A549 (cell line): ENCODE measurements at places on chromosomes 5 and 9.

DNA sequence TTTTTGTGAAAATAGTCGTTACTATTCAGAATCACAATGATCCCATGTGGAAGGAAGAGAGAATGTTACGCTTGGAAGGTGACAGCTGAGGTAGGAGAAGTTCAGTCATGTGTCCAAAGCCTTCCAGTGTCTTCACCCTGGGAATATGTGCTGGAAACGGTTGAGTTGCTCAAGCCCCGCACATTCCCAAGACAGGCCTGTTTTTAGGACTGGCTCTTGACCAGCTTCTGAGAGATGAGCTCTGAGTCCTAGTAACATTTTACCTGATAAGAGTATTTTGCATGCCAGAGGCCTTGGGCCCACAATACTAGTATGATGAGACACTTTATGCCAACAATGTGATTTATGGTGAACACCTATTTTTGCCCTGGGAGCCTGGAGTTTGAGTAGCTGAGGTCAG lies 101.7 kb downstream of the LMNB1 start:
- no peak for DNase-seq

DNA sequence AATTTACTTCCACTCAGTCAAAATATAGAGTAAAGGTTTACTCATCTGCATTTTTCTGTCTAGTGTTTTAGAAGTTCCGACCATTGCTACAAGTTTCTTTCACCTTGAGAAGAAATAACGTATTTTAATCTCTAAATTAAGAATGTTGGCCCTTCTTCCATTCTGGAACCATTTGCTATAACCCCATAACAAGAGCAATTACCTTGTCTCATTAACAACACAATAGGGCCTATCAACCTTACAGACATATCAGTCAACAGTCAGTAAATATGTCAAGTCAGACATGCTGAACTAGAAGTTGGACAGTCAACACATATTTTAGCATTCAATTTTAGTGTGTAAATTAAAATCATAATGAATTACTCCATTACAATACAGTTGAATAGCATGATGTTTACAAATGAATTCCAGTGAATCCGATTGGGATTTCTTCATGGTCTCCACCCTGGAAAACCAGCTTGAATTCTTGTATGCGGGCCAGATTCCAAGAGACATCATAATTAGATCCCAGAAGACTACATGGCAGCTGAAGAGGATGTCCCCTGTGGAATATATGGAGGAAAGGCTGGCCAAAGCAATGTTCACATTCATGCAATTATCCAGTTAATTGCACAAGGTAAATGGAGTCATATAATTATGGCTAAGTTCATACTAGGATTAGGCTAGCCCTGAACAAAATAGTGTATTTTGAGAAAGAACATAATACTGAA lies 196.2 kb upstream of the TARS1 start:
- no peak for DNase-seq

GRCh38 chr9:123941524-123942070 lies 11.7 kb upstream of the DENND1A start:
- no peak for DNase-seq

GRCh38 chr5:169635936-169636335 lies 1.1 kb upstream of the DOCK2 start:
- no peak for DNase-seq

DNA sequence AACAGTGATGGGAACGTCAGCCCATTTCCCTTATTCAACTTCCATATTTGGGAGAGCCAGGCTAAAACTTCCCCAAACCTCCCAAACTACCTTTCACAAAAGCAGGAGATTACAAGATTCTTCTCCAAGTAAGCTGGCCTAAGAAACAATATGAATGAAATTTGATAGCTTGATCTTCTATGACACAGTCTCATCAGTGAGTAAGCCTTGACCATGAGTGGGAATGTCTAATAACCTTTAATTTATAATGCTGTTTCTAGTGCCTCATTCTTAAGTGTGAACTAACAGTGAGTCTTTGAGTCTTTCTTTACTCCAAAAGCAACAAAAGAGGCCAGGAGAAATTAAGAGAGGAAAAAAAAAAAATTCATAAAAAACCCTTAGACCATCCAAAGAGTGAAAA lies 1379.9 kb downstream of the EFNA5 start:
- DNase-seq, result no peak

- no peak for DNase-seq
These were observed 106.0 kb upstream of the CACNA1B start for GRCh38 chr9:137771580-137771979.

DNA sequence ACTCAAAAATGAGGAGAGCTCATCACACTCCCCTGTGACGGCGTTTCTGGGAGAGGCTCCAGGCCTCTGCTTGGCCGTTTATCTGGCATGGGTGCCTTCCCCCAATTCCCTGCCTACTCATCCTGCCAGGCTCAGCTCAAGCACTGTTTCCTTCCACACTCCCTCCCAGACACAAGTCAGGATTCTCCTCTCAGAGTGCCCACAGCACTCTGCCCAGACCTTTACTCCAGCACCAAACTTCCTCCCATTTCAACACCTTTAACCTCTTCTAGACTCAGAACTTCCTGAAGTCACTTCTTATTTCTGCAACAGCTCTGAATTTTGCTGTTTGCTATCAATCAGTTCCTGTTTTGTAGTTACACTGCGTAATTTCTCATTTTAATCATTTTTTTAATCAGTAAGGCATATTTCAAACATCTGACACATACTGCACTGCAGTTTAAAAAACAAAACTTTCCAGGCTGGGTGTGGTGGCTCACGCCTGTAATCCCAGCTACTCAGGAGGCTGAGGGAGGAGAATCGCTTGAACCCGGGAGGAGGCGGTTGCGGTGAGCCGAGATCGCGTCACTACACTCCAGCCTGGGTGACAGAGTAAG lies 16.0 kb downstream of the TRMO start:
- DNase-seq, result no peak

GRCh38 chr5:112584781-112585180 lies 152.9 kb upstream of the APC start:
- DNase-seq, result no peak

- DNase-seq, result no peak
These were observed 40.9 kb downstream of the SEC61B start for GRCh38 chr9:99262949-99263418.

GRCh38 chr9:745761-746380 lies 95.6 kb upstream of the DMRT1 start:
- no peak for DNase-seq

DNA sequence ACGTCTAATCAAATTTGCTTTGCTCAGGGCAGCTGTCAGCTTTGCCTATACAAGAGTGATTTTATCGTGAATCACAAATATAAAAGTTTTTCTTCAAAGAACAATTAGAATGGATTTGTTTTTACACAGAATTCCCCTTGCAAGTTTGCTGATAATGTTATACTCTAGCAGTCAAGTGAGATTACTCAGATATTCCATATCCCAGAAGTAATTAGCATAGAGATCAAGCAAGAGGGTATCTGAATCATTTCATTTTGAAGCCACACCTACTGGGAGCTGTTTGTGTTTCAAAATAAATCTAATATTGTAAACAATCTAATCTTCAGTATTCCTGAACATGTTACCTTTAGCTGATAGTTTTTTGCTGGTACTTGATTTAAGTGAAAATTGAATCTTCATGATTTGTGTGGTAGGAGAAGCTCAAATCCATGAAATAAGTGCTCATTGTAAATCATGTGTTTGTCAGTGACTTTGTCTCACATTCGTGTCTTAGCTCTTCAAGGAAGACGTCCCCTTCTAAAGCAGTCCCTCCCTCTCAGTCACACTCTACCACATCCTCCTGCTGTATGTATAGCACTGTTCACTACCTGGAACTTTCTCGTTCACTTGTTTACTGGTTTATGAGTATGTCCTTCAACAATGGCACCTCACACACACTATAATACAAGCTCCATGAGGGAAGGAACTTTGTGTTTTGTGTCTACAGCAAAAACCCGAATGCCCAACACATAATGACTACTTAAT lies 3.3 kb upstream of the TTC39B start:
- no peak for DNase-seq

DNA sequence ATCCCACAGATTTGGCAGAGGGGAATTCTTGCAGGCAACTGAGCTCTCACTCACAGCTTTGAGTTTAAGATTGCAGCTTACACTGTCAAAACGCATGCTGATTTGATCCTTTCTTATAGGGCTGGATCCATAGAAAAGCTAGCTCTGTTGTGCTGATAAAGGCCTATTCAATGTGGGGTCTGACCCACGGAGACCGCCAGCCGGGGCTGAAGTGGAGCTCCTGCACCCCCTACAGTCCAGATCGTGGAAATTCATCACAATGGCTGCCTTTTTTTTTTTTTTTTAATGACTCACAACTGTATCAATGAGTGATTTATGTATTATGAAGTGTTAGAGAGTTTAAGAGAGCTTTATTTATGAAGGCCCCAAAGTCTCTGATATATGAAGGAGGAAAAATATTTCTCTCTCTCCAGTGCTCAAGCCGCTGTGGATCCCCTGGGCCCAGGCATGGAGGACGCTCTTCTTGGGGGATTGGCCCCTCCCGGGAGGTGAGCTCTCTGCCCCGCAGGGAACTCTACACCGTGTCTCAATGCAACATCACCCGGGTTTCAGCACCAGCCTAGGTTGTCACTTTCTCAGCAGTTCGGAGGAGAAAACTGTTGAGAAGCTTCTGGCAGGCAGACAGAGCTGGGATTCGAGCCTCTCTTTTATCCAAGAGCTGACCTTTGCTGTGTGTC lies 700.2 kb downstream of the IRX1 start:
- DNase-seq, result no peak

DNA sequence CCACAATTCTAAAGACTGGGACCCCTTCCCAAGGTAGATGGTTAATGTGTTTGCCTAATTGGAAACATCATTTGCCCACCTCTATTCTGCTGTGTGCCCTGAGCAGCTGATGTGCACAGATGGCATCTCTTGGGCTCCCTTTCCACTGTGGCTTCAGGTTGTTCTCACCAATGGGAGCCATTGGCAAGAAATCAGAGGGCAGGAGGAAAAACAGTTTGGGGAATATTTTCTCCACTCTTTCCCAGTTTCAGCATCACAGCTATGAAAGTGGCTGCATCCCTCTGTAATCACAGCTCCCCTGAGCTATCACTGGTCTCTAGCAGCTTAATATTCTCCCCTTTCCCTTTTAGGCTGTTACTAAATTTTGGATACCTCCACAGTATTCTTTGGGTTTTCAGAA lies 911.6 kb upstream of the SEMA6A start:
- no peak for DNase-seq
